ENCODE measurements at places on chromosomes 11 and 22.

GRCh38 chr11:65471447-65471891 is 27.4 kb upstream of the MALAT1 start:
- peak; percentile 47 for DNase-seq
- H3K27ac ChIP-seq, result peak overlapping the region; percentile 92
- H3K27me3 ChIP-seq, result no peaks in the 10 kb centered on the region

DNA sequence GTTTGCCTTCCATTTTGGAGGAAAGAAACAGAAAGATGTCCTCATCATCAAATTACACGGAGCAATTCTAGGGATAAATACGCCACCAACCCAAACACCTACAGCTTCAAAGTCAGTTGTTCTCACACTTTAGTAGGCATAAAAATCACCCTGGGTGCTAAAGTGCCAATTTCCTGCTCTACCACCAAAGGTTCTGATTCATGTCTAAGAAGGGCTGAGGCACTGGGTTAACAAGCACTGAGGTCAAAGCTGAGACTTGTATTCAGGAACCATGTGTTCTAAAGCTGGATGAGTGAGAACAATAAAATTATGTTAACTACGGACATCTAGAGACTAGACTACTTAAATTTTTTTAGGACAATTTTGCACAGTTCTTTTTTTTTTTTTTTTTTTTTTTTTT is 127.6 kb downstream of the MPPED2 start:
- H3K4me3 ChIP-seq, result no peak overlapping the region
- H3K36me3 ChIP-seq, result no peaks in the 10 kb centered on the region
- H3K27ac ChIP-seq, result no peak overlapping the region
- no peaks in the 10 kb centered on the region for H3K4me1 ChIP-seq
- no peak for DNase-seq

GRCh38 chr22:37062702-37063381 is 11.3 kb downstream of the KCTD17 start:
- H3K36me3 ChIP-seq, result peaks cover 27% of the 10 kb centered on the region
- peaks cover 4% of the 10 kb centered on the region for H3K27me3 ChIP-seq
- no peak overlapping the region for H3K27ac ChIP-seq
- no peak for DNase-seq
- peaks cover 34% of the 10 kb centered on the region for H3K4me1 ChIP-seq

DNA sequence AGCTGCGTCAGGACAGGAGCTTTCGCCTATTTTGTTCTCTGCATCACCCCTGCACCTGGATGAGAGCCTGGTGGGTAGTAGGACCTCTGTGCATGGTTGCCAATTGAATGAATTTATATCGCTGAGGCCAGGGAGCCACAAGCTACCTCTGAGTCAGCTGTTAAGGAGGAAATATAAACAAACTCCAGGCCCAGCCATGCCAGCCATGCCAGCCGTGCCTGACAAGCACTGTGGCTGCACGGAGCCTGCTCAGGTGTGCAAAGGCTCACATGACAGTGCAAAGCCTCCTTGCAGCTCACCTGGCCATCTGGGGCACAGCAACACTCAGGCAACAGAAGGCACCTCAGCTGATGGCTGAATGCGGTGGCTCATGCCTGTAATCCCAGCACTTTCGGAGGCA is 33.7 kb upstream of the LINC01488 start:
- peaks cover 29% of the 10 kb centered on the region for H3K27me3 ChIP-seq
- DNase-seq, result no peak
- no peak overlapping the region for H3K4me3 ChIP-seq
- no peak overlapping the region for H3K27ac ChIP-seq
- H3K36me3 ChIP-seq, result no peaks in the 10 kb centered on the region

DNA sequence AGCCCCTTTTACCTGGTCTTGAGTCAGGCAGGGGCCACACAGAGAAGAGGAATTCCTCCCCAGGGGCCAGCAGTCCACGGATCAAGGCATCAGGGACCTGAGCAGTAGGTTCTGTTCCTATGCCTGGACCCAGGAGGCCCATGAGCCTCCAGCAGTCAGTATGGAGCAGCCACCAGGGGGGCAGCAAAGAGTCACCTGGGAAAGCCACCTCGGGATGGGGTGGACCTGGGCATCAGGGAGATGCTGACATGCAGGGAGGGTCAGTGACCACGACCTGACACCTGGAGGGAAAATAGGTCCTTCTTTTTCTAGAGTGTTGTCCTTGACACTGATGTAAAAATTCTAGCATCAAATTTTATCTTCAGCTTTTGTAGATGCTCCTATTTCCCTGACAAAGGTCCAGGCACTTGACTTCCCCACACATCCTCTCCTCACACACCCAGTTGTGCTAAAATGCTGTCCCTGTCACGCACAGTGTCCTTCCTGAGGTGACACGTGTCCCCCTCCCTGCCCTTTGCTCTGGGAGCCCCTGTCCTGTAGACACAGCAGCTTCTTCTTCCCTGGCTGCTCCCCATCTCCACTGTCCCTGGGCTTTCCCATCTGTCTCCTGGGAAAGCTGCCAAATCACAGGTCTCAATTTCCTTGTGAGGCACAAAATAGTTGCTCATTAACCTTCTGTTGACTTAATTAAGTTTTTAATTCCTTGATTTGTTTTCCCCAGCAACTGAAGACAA is 70.0 kb upstream of the IGLL5 start:
- H3K27me3 ChIP-seq, result no peaks in the 10 kb centered on the region
- DNase-seq, result no peak
- H3K4me1 ChIP-seq, result peaks cover 80% of the 10 kb centered on the region
- no peak overlapping the region for H3K27ac ChIP-seq
- H3K4me3 ChIP-seq, result no peak overlapping the region
- H3K36me3 ChIP-seq, result no peaks in the 10 kb centered on the region

- no peaks in the 10 kb centered on the region for H3K36me3 ChIP-seq
- no peak overlapping the region for H3K4me3 ChIP-seq
- DNase-seq, result no peak
- no peak overlapping the region for H3K27ac ChIP-seq
- H3K27me3 ChIP-seq, result no peaks in the 10 kb centered on the region
- H3K4me1 ChIP-seq, result no peaks in the 10 kb centered on the region
Measured at GRCh38 chr11:100536979-100537378, 150.1 kb upstream of the ARHGAP42 start.

- no peaks in the 10 kb centered on the region for H3K27me3 ChIP-seq
- no peak for DNase-seq
- no peak overlapping the region for H3K27ac ChIP-seq
- peaks cover 39% of the 10 kb centered on the region for H3K36me3 ChIP-seq
- H3K4me3 ChIP-seq, result no peak overlapping the region
Measured at GRCh38 chr22:24091551-24092420, 80.7 kb downstream of the CABIN1 start.

GRCh38 chr11:121767433-121767832 is 314.7 kb upstream of the SORL1-AS1 start:
- no peak overlapping the region for H3K27ac ChIP-seq

GRCh38 chr22:49826603-49827270 is 936 bp downstream of the BRD1 start:
- H3K27ac ChIP-seq, result peak overlapping the region; percentile 92
- peak; percentile 56 for DNase-seq
- peak overlapping the region; percentile 88 for H3K4me3 ChIP-seq
- H3K36me3 ChIP-seq, result peaks cover 27% of the 10 kb centered on the region
- H3K4me1 ChIP-seq, result peaks cover 46% of the 10 kb centered on the region

- H3K4me1 ChIP-seq, result no peaks in the 10 kb centered on the region
- no peak overlapping the region for H3K4me3 ChIP-seq
- no peak overlapping the region for H3K27ac ChIP-seq
Measured at GRCh38 chr11:122491509-122491908, 164.0 kb upstream of the UBASH3B start.

- H3K27ac ChIP-seq, result no peak overlapping the region
- peaks cover 8% of the 10 kb centered on the region for H3K36me3 ChIP-seq
- H3K4me1 ChIP-seq, result peaks cover 9% of the 10 kb centered on the region
Measured at GRCh38 chr11:64926689-64927088, 2.2 kb downstream of the PPP2R5B start.

- H3K36me3 ChIP-seq, result no peaks in the 10 kb centered on the region
- no peak overlapping the region for H3K27ac ChIP-seq
- H3K4me1 ChIP-seq, result no peaks in the 10 kb centered on the region
- no peak for DNase-seq
- H3K27me3 ChIP-seq, result peaks cover 7% of the 10 kb centered on the region
Measured at GRCh38 chr11:70739811-70740487, 341.6 kb downstream of the CTTN start.

GRCh38 chr11:114277637-114278341 is 18.4 kb upstream of the NNMT start:
- H3K4me3 ChIP-seq, result no peak overlapping the region
- no peak overlapping the region for H3K27ac ChIP-seq
- no peaks in the 10 kb centered on the region for H3K4me1 ChIP-seq
- H3K36me3 ChIP-seq, result no peaks in the 10 kb centered on the region
- H3K27me3 ChIP-seq, result peaks cover 23% of the 10 kb centered on the region

DNA sequence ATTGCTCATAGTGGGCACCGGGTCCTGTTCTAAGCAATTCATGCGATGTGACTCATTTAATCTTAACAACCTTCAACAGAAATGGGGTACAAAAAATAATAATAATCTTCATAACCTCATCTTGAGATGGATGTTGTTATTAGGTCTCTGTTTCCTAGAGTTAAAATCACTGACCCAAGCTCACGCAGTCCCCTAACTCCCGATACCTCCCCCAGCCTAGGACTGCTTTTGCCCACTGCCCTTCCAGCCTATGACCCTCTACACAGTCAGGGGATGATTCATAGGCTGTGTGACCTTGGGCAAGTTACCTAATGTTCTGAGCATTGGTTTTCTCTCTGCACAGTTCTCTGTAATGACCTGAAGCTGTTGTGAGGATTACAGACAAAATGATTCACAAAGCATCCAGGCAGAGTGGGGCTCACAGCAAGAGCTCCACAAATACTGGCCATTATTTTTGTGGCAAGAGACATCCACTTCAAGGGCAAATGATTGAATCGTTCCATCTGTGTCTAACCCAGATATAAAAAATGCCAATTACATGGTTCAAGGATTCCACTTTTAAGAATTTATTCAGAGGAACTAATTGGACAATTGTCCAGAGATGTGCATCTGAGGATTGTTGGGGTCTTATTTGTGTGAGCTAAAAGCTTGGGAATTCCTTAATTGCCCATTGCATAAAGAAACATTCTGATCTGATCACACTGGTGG is 20.0 kb downstream of the MTFP1 start:
- H3K27me3 ChIP-seq, result peaks cover 15% of the 10 kb centered on the region
- H3K36me3 ChIP-seq, result no peaks in the 10 kb centered on the region
- peaks cover 16% of the 10 kb centered on the region for H3K4me1 ChIP-seq
- DNase-seq, result no peak
- no peak overlapping the region for H3K27ac ChIP-seq

- H3K27ac ChIP-seq, result no peak overlapping the region
- H3K4me1 ChIP-seq, result peaks cover 23% of the 10 kb centered on the region
- no peak overlapping the region for H3K4me3 ChIP-seq
- DNase-seq, result no peak
- peaks cover 2% of the 10 kb centered on the region for H3K36me3 ChIP-seq
Measured at GRCh38 chr22:50476868-50477267, 2.0 kb upstream of the SBF1 start.
